Left ventricle myocardium superior (tissue), 1 donor: ENCODE measurements at places on chromosomes 2 and 18.

GRCh38 chr2:23837871-23838270 lies 89.1 kb downstream of the ATAD2B start:
- DNase-seq = no peak

DNA sequence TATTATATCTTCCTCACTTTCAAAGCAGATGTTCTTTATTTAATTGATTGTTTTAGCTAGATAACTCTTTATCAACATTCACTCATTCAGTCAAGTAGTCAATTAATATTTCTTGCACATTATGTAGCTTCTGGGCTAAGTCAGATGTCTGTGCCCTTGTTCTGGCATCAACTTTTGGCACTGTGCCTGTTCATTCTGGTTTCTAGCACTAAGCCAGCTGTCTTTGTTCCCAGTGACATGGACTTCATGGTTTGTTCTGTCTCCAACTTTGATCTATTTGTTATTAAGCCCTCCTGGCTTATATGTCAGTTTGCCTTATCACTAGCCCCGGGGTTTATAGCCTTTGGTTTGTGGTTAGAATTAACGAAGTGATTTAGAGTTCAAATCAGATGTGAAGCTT lies 247.9 kb upstream of the SYT4 start:
- no peak for DNase-seq

GRCh38 chr2:119691189-119691588 lies 12.2 kb downstream of the TMEM177 start:
- no peak for DNase-seq

GRCh38 chr2:221346411-221346810 lies 225.7 kb downstream of the EPHA4 start:
- DNase-seq = no peak

- DNase-seq = peak; percentile 73
These were observed 177.7 kb downstream of the SEPTIN10 start for GRCh38 chr2:109435901-109436598.

DNA sequence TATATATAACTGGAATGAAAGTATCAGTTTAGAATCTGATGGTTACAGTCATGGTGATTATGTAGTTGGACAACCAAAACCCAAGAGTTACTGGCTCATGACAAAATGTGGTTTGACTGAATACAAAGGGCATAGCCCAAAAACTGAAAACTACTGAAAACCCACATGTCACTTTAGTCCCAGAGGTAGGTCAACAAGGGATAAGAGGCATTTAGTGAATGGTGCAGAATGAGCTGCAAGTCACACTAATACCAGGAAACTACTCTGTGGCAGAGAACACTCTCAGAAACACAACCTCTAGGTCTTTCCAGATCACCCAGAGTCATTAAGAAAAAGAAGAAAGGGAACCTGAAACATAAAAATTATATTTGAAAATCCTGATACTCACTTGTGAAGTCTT lies 154.5 kb downstream of the AGPS start:
- no peak for DNase-seq

DNA sequence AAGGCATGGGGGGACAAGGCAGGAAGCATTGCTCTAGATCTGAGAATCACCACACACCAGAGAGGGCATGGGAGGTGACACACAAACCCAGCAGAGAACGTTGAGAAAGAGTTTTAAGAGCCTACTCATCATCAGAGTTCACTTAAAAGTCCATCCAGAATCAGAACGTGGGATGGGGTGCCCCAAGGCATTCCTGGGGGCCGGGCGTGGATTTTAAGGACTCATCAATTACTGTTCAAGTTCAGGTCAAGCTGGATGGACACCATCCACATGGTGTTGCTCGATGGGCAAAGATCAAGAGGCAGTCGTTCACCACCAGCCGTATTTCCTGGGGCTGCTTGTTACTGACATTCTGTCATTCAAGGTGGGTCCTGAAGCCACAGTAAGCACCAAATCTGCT lies 34.9 kb downstream of the BCL11A start:
- no peak for DNase-seq

GRCh38 chr2:125707611-125708010 lies 948.3 kb upstream of the GYPC start:
- DNase-seq = no peak

GRCh38 chr18:10936176-10937053 lies 213.0 kb downstream of the PIEZO2 start:
- no peak for DNase-seq

GRCh38 chr2:215870088-215870490 lies 143.3 kb downstream of the MREG start:
- DNase-seq = no peak

DNA sequence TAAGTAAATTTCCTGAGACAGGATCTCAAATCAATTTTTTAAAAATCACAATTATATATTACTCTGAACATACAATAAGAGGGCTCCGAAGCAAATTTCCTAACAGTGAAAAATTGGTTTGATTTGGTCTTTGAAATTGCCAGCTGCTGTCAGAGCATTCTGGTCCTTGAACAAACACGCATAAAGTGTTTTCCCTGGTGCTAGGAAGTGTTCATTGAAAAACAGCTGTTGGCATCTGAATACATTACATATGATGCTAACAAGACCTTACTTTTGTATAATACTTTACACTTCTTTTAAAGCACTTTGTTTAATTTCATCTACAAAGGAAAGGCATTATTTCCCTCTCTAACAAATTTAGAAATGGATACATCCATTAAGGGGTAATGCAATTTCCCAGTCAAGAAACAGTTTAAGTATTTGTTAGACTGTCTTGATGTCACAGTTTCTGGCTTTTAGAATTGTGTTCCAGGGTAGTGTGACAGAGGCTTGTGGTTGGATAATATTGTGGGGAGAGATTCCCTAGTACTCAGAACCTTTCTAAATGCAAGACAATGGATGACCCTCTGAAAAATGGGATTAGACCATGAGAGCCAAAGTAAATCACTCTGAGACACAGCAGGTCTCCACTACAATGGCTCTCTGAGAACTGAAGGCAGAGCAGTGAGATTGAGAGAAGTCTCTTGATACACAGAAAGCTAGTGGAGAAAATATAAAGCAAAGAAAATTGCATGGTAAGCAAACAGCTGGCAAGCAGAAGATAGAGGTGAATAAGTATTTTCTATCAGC lies 299.0 kb downstream of the TRIB2 start:
- no peak for DNase-seq

DNA sequence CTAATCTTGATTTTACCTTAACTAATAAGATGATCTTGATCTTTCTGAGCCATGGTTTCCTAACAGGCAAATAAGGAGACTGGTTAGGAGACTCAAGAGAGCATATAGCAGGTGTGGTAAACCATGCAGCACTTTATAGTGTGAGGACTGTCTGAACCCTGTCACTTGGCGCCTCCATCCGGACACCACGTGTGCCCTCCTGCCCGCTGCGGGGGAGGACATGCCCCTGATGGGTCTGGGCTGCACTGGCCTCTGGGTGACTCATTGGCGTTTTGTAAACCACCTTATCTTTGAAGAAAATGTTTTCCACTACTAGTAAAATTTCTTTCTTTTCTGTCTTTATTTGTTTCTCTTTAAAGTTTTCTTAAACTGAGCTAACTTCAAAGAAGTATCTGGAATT lies 131.1 kb downstream of the FMNL2 start:
- no peak for DNase-seq

- DNase-seq = no peak
These were observed 3.3 kb downstream of the SKOR2 start for GRCh38 chr18:47248115-47248603.

GRCh38 chr18:44897411-44897810 lies 216.7 kb downstream of the SETBP1 start:
- DNase-seq = no peak

DNA sequence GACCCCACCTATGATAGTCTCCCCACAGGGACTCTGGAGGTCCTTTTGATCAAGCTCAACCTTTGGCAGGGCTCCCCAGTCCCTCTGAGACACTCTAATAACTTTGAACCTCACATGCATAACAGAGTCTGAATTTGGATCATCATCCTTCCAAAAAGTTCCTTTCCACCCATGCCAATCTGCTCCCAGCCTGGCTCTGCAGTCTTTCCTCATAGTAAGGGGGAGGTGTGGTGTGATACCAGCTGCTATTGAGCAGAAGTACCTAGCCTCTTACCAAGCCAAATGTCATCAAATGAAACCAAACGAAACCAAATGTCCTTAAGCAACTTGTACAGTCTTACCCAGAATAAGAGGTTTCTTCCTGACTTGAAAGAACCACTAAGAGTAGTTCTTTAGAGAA lies 36.5 kb downstream of the DTNA start:
- DNase-seq = no peak

DNA sequence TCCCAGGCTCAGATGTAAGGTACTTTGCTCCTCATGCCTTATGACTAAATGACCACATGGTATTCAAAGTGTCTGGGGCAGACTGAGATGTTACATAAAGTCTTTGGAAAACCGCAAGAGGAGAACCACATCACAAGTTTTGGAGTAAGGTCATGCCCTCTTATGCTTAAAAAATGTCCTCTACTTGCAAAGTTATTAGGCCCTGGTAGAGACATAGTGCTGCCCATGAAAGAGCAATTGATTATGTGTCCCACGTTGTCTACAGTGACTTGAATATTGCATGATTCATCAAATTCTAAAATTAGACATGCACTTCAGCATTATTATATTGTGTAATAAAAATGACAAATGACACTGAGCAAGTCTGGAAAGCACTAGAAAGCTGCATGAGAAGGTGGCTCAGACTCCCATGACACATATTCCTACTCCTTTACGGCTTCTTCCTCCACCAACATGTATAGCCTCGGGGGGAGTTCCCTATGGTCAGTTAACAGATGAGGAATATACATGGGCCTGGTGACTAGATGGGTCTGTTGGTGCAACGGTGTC lies 602.6 kb upstream of the VRK2 start:
- no peak for DNase-seq

GRCh38 chr2:130339885-130340745 lies 2.6 kb upstream of the IMP4 start:
- DNase-seq = no peak

DNA sequence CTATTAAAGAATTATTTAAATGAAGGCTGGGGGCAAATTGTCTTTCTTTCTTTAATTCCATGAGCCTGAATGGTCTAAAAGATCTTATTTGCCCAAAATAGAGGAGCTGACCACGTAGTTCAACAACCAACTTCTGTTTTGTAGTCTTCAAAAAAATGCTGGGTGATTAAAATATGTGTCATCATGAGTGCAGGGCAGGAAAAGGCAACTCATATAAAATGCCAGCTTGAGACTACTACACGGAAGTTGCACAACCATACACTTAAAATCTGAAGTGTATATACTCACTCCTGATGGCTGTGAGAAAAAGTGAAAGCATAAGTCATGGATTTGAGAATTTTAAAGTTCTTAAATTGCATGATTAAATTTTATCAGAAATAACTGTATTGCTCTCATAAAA lies 210.9 kb downstream of the DYM start:
- DNase-seq = no peak

- DNase-seq = no peak
These were observed 949.9 kb upstream of the NRXN1 start for GRCh38 chr2:51981783-51982182.

GRCh38 chr18:78681396-78681795 lies 298.2 kb upstream of the SALL3 start:
- no peak for DNase-seq
